ENCODE measurements at places on chromosomes 13 and 19.

- no peak for DNase-seq
These were observed 191.0 kb upstream of the ZNF507 start for GRCh38 chr19:32154418-32154817.

DNA sequence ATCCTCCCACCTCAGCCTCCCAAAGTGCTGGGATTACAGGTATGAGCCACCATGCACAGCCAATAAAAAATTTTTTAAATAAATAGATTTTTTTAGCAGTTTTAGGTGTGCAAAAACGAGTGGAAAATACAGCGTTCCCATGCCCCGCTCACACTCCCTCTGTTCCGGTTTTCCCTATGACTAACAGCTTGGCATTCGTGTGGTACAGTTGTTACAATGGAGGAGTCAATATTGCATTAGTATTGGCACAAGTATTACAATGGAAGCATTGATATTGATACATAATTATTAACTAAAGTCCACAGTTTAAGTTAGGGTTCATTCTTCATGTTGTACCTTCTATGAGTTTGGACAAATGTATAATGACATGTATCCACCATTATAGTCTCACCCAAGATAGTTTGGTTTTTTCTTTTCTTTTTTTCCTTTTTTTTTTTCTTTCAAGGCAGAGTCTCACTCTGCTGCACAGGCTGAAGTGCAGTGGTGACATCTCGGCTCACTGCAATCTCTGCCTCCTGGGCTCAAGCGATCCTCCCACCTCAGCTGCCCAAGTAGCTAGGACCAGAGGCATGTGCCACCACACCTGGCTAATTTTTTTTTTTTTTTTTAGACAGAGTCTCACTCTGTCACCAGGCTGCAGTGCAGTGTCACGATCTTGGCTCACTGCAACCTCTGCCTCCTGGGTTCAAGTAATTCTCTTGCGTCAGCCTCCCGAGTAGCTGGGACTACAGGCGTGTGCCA is 15.4 kb upstream of the RAB20 start:
- no peak for DNase-seq

DNA sequence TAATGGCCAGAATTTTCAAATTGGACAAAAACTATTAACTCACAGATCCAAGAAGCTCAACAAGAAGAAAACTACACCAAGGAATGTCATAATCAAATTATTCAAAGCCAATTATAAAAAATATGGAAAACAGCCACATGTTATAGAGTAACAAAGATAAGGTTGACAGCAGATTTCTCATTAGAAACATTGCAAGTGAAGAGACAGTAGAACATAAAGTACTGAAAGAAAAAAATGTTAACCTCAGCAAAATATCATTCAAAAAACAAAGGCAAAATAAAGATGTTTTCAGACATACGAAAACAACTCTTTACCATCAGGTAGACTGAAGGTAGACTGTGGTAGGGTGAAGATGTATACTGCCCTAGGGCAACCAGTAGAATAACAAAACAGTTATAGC is 83.4 kb downstream of the KCNRG start:
- DNase-seq, result no peak

- peak; percentile 54 for DNase-seq
These were observed 11.7 kb downstream of the CYTH2 start for GRCh38 chr19:48480558-48481500.

DNA sequence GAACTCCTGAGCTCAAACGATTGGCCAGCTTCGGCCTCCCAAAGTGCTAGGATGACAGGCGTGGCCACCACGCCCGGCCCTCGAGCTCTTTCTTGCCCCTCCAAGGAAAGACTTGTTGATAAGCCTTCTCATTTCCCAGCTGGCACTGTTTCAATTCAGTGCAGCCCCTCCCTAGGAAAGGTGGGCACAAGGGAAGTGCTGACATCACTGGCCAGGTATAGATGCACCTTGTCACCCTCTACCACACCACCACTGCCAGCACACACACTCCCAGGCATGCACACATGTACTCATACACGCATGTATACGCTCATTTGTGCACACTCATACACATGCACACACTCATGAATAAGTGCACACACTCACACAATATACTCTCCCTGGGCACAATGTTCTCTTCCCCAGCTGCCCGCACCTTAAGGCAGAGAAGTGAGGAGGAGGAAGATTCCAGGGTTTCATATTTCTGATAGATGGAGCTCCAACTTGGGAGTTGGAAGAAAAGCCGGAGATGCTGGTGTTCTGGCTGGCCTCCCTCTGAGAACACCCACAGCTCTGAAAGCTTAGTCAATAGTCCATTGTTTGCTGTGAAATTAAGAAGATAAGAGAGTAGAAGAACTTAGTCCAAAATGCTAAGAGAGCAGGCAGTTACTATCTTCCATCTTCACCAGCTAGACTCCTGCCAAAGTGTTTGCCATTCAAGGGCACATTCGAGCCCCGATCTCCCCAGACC is 196.7 kb downstream of the FOXO1 start:
- DNase-seq, result no peak

DNA sequence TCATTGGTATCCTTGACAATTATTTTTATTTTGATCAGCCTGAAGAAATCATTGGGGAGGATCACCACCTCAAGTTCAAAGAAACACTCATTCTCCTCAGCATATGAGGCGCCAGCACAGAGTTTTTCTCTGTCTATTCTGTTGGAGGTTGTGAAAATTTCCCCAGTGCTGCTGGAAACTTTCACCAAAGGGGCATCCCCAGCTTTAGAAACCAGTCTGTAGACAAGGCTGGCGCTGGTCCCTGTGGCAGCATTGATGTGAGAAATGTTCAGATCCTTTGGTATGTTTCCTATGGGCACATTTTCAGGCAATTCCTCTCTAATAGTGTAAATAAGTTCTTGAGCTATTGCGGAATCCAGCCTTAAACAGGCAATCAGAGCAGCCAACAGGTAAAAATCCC is 2.1 kb downstream of the PCDH9 start:
- DNase-seq, result no peak

GRCh38 chr19:8393871-8394250 is 3.7 kb downstream of the RAB11B start:
- DNase-seq, result no peak

GRCh38 chr19:37738371-37738770 is 18.8 kb upstream of the ZNF607 start:
- no peak for DNase-seq

DNA sequence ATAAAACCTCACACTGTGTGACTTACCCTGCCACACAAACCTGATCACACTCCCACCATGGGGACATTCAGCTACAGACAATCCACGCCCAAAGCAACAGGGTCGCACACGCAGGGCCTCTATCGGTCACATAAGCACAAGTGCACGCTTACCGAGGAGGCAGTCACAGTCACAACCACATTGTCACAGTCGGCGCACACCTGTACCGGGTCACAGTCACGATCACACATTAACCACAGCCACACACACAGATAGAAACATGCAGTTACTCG is 579 bp downstream of the ZNF566 start:
- DNase-seq, result peak; percentile 5

GRCh38 chr19:12628040-12629022 is 17.6 kb downstream of the ZNF791 start:
- no peak for DNase-seq

GRCh38 chr13:76828316-76828741 is 57.9 kb downstream of the KCTD12 start:
- no peak for DNase-seq

GRCh38 chr19:48170817-48171347 is 402 bp downstream of the ZSWIM9 start:
- DNase-seq, result no peak

Data from fibroblast of skin of scalp (primary cell).